Activated CD8-positive, alpha-beta memory T cell treated with anti-CD3 and anti-CD28 coated beads for 1 hour (primary cell): ENCODE measurements at places on chromosomes 1 and 21.
A peak's percentile ranks its signal among the peaks of the same experiment; 100 is the strongest.

- no peak for DNase-seq
These were observed 231.2 kb downstream of the DSCAM start for GRCh38 chr21:40615505-40616376.

DNA sequence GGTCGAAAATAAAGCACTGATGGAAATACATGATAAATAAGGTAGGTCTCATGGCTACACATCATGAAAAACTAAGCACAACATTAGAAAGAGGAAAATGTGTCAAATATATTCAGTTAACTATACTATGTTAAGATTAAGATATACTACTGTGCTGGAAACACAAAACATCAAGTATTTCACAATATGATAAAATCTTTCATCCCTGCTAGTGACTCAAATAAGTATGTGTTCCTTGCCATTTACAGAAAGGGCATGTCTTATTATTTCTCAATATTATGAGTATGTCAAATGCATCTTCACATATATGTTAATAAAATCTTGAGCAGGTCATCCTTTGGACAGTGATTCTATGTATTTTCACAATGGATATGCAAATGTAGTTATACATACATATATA lies 1260.1 kb upstream of the ADGRL2 start:
- DNase-seq, result no peak

GRCh38 chr1:51916587-51917405 lies 38.3 kb upstream of the NRDC start:
- DNase-seq, result no peak

- no peak for DNase-seq
These were observed 39.9 kb upstream of the SLC19A1 start for GRCh38 chr21:45582128-45582527.

DNA sequence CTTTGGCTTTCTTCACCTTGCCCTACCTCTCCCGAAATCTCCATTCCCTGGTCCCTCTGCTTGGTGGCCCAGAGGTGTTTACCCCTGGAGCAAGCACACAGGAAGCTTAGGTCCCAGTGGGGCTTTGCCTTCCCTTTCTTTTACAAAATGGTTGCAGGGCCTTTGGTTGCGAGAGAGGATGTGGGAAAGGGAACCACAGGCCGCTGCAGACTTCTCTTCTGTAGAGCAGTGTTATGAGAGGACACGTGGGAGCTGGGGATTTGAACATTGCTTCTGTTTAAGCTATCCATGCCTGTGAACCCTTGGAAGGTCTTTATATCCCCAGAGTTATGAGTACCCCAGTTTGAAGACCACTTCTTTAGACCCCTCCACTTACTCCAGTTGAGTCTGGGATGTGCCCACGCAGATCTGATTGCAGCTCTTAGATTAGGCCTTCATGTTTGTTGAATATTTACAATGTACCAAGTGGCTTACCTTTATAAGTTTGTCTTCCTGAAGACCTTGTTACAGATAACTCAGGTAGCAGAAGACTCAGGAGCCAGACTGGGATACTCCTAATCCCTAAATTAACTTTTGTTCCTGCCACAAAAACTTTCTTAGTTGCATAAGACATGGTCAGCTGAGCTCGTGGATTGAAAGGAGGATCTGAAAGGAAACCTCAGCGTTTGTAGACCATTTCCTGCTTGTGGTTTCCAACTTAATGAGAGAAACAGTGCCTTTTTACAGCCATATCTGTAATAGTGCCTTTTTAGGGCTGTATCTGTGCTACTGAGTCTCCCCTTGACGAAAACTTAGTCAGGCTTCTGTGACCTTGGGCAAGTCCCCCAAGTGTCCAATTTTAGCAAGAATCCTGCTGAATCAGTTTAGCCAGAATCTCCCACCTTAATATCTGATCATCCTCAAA lies 21.9 kb upstream of the IVNS1ABP start:
- DNase-seq, result no peak

DNA sequence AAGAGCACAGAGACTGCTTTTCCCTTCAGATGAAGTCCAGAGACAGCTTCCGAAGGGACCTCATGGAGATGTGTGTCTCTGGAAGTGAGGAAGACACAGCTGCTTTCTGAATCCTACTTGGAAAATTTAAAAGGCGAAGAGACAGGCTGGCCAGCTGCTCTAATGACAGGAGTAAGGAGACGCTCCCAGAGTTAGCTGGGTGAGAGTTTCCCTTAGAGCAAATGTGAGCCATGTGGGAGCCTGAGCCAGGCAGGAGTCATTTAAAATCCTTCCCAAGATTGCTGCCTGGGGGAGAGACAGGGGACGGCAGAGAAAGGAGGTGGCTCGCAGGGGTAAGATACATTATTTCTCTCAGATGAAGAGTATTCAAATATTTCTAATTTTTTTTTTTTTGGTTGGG lies 53.1 kb downstream of the ZNF326 start:
- no peak for DNase-seq

DNA sequence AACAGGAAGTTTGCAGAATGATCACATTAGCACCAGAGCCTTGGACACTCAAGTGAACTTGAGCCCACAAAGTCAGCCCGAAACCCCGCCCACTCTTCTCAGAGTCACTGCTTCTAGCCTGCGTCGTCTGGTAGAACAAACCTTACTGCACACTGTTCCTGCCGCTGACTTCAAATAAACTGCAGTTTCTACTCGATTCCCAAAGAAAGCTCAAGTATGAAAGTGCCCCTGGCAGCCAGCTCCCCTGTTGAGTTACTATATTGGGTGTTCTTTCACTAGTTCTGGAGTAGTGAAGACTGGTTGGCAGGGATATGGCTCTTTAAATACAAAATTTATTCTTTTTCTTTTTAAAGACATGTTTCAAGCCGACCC lies 164.7 kb downstream of the GALNT2 start:
- DNase-seq, result no peak

- DNase-seq, result no peak
These were observed 45.5 kb upstream of the LRIG2 start for GRCh38 chr1:113027449-113027848.

GRCh38 chr1:229452956-229453801 lies 19.3 kb upstream of the ACTA1 start:
- DNase-seq, result no peak

DNA sequence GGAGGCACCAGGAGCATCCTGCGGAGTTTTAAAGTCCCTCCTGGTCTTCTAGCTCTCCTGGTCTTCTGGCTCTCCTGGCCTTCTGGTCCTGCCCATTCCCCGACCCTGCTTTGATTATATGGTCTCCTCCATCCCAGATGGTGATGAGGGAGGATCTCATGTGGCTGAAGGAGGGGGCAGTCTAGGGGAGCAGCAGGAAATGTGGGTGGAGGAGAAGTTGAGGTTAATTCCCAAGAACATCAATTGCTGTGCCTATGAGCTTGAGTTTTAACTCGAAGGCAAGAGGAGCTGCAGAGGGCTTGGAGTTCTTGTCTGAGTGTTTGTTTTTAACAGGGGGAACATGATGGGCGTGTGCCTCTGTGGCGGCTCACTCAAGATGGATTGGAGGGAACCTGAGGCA lies 408.8 kb downstream of the MATN1 start:
- no peak for DNase-seq

DNA sequence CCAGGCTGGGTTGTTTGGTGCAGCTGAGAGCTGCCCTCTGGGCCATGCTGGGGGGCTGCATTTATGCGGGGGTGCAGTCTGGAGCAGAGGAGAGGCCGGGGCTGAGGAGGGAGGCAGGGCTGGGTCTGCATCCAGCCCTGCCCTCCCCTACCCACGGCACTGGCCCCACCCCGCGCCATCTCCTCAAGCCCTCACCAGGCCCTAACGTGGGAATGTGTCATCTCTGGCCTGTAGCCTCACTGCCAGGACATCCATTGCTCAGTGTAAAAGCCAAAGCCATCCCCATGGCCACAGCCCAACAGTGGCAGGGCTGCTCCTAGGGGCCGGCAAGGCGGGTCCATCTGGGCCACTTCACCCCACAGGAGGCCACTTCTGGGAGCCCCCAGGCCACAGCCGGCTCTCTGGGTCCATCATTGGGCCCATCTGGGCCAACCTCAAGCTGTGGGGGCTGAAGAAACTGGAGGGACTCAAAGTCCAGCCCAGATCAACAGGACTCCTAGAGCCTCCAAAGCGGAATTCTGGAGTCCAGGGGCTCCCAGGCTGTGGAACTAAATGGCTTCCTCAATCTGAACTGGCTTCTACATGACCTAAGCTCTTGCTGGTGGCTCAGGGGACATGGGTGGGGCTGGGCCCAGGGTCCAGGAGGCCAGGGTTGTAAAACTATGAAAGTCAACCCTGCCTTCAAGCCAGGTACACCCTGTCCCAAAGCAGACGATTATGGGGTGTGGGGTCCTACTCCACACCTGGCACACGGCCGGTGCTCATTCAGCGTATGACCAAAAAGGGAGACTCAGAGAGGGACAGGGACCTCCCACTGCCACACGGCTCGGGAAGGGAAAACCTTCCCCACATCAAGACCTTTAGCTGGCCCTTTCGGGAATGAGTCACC lies 32.6 kb downstream of the RUNX3 start:
- DNase-seq, result no peak

DNA sequence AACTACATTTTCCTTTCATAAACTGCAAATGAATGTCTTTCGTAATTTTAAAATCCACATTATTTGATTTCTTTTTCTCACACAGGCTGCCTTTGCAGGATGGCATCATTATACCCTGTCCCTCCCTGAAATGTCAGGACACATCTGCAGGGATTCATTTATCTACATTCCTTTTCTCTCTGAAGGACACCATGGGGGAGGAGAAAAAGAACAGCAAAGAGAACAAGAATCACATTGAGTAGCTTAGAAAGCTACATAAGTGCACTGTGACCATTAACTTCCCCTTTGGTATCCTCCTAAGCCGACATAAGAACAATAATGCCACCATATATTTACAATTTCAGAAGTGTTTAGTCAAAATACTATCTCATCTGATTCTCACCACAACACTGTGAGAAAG lies 129.5 kb downstream of the PIGK start:
- no peak for DNase-seq

DNA sequence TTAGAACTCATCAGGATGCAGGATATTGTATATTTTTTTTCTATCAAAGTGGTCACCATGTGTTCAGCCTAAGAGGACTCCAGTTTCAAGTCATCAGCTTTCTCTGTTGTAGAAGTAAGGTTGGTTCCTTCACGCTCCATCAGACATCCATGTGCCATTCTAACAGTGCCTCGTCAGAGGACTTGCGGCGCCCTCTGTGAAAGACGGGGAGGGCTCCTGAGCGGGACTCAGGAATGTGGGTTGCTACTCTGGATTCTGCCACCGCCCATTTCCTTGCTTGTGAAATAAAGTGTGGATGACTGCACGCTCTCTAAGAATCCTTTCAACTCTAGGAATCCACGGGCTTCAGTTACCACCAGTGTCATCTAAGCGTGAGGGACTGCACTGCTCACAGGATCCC lies 593.5 kb downstream of the KIF26B start:
- DNase-seq, result no peak

DNA sequence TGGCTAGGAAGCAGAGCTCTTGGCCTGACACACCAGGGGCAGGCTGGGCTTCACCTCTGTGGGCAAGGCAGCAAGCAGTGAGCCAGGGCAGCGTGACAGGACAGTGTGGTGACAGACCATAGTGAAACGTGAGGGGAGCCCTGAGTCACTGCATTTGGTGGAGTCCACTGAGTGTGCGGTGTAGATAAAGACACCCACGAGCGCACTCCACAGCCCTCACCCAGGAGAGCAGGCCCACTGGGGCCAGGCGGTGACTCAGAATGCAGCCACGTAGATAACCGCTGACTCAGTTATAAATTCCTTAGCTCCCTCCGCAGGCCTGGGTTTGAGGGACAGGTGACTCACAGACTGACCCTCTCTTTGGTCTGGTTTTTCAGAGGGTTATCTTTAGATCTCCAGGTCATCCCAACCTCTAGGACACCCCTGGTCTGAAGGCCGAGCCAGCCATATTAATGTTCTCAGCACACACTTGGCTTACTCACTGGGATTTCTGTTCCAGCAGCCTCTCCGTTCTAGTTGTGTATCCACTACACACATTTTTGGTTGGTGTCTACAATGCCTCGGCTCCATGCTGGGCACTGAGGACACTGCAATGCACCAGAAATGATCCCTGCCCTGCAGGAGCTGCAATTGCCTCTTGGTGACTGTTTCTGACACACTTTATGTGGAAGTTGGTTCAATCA lies 90.2 kb upstream of the TSPAN2 start:
- DNase-seq, result no peak

DNA sequence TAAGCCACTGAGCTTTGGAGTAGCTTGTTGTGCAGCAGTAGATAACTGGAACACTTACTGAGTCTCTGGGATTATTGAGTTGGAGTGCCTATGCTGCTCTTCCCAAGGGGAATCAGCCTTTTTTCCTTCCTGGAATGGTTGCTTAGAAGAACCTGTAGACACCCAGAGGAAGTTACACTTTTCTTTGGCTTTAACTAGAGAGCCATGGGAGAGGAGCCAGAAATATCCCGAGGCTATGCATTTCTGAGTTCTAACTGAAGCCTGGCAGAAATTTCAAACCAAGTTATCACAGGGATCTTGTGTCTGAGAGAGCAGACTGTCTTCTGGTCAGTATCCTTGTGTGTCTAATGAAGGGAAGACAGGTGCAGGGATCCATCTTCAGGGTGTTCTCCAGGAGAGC lies 28.3 kb downstream of the LAMC1 start:
- DNase-seq, result no peak

DNA sequence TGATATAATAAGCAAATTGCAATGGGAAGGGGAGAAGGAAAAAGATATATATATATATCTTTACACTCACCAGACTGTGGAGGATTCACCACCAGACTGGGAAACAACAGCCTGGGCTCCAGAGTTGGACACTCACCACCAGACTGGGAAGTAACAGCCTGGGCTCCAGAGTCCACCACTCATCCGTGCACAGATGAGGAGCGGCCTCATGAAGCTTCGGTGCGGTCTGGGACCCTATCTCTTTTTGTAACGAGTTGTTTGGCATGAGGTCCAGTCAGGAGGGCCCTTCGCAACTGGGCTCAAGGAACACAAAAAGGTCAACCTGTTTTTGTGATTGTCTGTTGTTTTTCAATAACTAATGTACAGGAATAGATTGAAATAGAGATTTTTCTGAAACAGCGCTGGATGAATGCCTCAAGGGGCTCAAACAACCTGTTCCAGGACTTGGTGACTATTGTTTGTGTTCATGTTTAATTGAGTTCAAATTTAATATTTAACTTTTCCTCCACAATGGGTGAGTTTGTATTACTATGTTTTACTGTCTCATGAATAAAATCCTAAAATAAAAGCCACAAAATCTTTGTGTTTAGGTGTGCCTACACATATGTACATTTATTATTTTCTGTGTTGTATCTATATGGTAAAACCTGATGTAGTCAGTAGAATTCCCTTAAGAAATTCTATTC lies 40.1 kb downstream of the S100A10 start:
- DNase-seq, result no peak

GRCh38 chr1:85454214-85454613 lies 10.7 kb downstream of the DDAH1 start:
- no peak for DNase-seq

- no peak for DNase-seq
These were observed 702.3 kb downstream of the BRINP3 start for GRCh38 chr1:189775343-189775742.

- DNase-seq, result no peak
These were observed 61.4 kb downstream of the PRKAB2 start for GRCh38 chr1:147110872-147111271.

GRCh38 chr1:245576323-245576722 lies 421.5 kb downstream of the KIF26B start:
- DNase-seq, result no peak

- peak; percentile 5 for DNase-seq
These were observed 101.7 kb downstream of the HUNK start for GRCh38 chr21:31974454-31974985.

GRCh38 chr1:150661156-150661555 lies 31.7 kb upstream of the ENSA start:
- no peak for DNase-seq

GRCh38 chr1:7262611-7263010 lies 477.4 kb downstream of the CAMTA1 start:
- no peak for DNase-seq
